ENCODE measurements at places on chromosomes 1 and 21.

- peak; percentile 90 for DNase-seq
Measured at GRCh38 chr1:84847253-84848250, 45.5 kb downstream of the LPAR3 start.

GRCh38 chr1:110050602-110051261 lies 16.3 kb downstream of the STRIP1 start:
- no peak for DNase-seq

- no peak for DNase-seq
Measured at GRCh38 chr21:45470773-45471524, 66.0 kb downstream of the COL18A1 start.

GRCh38 chr1:109398343-109399225 lies 866 bp upstream of the SORT1 start:
- no peak for DNase-seq
